ENCODE measurements at places on chromosomes 6 and 20.

- no peak for DNase-seq
Measured at GRCh38 chr6:161316531-161316930, 42.7 kb upstream of the AGPAT4 start.

DNA sequence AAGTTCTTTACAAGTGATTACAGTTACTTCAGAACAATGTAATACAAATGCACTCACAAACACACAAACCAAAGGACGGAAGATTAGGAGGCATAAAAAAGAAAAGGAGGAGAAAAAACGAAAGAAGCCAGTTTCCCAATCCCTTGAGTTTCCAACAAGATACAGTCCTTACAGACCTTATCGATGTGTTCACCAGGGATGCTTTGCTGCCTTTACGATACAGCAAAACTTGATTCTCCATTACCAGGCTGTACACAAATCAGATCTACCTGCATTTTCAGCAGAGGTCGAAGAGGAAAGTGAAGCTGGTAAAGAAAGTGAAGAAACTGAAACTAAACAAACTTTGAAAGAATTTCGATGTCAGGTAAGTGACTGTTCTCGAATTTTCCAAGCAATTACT lies 62.6 kb upstream of the SMIM8 start:
- DNase-seq, result no peak

GRCh38 chr6:34001706-34002621 lies 143.9 kb downstream of the GRM4 start:
- DNase-seq, result no peak

GRCh38 chr6:159444056-159444760 lies 248.8 kb downstream of the SOD2 start:
- DNase-seq, result no peak

All from NK-92 treated with Interleukin-12 subunit alpha and Interleukin-12 subunit beta, amount 100 ng/mL, for 24 hours (cell line).